ENCODE measurements at places on chromosomes 7 and 10. TPM values are rescaled to one million over a fixed set of nuclear protein-coding genes. Genes with fewer than 3 reads are reported as not detected.

DNA sequence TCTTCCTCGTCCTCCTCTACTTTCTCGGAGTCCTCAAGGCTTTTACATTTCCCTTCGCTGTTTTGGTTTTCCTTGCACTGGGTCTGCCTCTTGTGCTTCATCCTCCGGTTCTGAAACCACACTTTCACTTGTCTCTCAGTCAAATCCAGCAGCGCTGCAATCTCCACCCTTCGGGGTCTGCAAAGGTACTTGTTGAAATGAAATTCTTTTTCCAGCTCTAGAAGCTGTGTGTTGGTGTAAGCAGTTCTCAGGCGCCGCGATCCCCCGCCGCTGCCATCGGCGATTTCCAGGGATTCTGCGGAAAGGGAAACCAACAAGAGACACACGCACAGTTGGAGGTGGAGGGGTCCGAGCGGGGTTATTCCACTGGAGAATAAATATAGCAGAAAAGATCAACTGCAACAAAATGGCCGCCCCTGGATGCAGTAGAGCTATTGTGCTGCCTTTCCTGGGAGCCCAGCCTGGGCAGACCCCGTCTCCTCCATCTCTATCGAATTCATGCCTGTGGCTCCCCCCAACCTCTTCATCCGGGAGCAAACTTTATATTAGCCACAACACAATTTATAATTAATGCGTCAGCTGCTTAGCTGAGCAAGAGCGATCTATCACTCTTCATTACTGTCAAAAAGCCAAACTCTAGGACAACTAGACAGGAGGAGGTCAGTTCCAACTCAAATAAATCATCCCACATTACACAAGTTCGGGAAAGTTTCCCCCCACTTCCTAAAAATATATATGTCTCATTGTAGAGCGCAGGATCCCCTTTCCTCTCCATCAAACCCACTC is 1.1 kb downstream of the HOXA2 start:
- no peaks in the 10 kb centered on the region for H3K4me1 ChIP-seq
- no peak overlapping the region for H3K4me3 ChIP-seq
- peaks cover 23% of the 10 kb centered on the region for H3K27me3 ChIP-seq
- no peak for DNase-seq
- H3K27ac ChIP-seq = peak overlapping the region; percentile 63

DNA sequence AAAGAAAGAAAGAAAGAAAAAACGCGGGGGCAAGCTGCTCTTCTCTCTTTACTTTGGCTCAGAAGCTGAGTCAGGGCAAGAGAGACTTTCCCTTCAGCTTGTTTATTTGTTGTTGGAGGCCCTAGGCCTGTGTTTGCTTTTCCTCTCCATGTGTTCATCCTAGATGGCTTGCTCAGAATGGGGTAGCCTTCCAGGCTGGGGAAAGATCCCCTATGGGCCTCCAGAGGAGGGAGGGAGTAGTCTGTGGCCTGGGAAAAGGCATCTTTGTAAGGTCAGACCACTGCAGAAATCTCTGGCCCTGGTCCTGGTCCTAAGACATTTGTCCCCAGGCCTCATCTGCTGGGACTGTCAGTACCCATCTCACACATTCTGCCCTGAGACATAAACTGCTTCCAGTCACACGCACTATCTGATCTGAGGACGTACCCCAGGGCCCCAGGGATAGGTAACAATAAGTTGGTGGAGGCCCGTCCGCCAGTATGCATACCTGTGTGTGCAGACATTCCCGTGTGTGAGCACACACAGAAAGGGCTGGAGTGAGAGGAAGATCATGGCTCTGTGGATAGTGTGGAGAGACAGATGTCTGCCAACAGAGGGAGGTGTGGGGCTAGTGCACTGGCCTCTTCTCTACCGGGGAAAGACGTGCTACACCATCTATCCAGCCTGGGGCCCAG is 4.9 kb upstream of the SCD start:
- peak overlapping the region; percentile 97 for H3K27ac ChIP-seq
- no peaks in the 10 kb centered on the region for H3K27me3 ChIP-seq
- no peaks in the 10 kb centered on the region for H3K36me3 ChIP-seq
- no peak overlapping the region for H3K4me3 ChIP-seq

DNA sequence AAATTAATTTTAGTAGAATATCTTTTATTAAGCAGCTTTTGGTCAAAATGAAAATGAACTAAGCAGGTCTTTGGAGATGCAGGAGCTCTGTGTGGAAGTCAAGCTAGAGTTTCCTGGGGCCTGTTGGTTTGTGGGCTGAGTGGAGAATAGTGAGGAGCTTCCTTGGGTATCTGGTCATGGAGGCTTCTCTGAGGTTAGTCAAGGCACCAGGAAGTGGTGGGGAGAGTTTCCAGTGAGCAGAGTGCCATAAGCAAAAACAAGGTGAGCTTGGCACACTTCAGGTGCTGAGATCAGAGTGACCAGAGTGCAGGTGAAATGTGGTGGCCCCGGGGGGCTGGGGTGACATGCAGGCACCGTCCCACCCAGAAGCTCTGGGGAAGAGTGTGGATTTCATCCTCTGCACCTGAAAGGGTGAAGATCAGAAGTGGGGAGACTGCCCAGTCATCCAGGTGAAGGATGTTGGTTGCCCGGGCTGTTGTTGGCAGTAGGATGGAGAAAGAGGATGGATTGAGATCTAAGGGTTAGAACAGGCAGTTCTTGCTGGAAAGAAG is 77.4 kb downstream of the WDR37 start:
- H3K27me3 ChIP-seq = no peaks in the 10 kb centered on the region
- H3K4me1 ChIP-seq = no peaks in the 10 kb centered on the region
- no peak overlapping the region for H3K27ac ChIP-seq
- peaks cover 30% of the 10 kb centered on the region for H3K36me3 ChIP-seq
- H3K4me3 ChIP-seq = no peak overlapping the region
- DNase-seq = peak; percentile 19

FKBP9 gene
- 44.8 TPM for total RNA-seq

AMZ1 gene
- total RNA-seq = 1.3 TPM

DNA sequence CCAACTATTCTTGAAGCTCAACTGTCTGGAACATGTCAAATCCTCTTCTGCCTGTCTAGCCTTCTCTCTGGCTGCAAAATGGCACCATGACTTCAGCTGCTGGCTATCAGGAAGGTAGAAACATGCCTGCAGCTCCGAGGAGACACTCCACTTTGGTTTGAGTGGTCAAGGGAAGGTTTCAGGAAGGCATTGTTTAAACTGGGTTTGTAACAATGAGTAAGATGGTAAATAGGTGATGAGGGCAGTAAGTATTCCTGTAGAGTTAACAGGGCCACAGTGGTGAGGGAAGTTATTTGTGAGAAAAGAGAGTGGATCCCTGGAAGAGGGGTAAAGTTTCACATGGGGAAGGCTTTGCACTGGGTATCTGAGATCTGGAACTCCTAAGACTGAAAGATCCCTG is 231.5 kb downstream of the ABCA13 start:
- no peaks in the 10 kb centered on the region for H3K4me1 ChIP-seq
- H3K27me3 ChIP-seq = no peaks in the 10 kb centered on the region
- H3K36me3 ChIP-seq = no peaks in the 10 kb centered on the region
- H3K27ac ChIP-seq = no peak overlapping the region

CADPS2 gene
- 9.5 TPM for total RNA-seq

POLR2J2 gene
- 3.9 TPM for total RNA-seq

DNA sequence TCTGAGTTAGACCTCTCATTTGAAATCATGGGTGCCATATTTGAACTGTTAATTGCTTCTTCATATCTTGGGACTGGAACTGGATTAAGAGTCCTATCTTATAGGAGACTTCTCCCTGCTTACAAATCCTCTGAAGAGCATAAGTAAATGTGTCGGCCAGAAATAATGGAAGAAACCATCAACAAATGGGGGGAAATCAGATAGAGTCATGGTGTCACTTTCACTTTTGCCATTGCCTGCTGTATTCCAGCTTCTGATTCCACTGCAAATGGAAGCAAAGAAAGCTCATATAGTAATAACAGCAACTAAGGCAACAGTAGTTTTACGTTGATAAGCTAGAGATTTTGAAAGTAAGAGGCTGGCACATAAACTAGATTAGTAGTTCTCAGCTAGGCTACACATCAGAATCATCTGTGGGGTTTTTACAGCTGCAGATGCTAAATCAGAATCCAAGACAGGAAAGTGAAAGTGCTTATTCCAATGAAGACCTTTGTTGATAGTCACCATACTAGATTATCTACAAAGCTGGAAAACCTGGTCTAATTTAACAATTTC is 12.3 kb upstream of the CRPPA start:
- DNase-seq = no peak
- no peaks in the 10 kb centered on the region for H3K36me3 ChIP-seq
- no peaks in the 10 kb centered on the region for H3K27me3 ChIP-seq
- no peak overlapping the region for H3K4me3 ChIP-seq
- H3K4me1 ChIP-seq = no peaks in the 10 kb centered on the region

GRCh38 chr10:78139341-78139740 is 105.7 kb downstream of the RPS24 start:
- peaks cover 4% of the 10 kb centered on the region for H3K27me3 ChIP-seq
- H3K4me1 ChIP-seq = no peaks in the 10 kb centered on the region
- no peak overlapping the region for H3K27ac ChIP-seq
- no peak overlapping the region for H3K4me3 ChIP-seq
- H3K36me3 ChIP-seq = no peaks in the 10 kb centered on the region
- peak; percentile 36 for DNase-seq

NPY4R2 gene
- total RNA-seq = not detected

DNA sequence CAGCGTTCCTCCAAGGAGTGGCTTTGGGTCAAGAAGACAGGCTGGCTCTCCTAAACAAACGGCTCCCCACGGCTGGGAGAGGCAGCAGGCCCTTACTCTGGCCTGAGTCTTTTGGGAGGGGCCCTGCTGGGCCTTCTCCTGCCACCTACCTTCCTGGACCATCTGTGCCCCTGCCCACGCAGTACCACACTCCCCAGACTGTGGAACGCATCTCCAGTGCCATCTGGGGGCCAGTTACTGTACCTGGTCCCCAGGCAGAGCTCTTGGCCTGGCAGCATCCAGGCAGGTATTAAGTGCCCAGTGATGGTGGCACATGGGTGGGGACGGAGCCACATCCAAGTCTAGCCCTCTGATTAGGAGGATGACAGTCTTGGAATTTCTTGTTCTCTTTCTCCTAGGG is 14.4 kb downstream of the ALKBH4 start:
- no peak for DNase-seq
- no peak overlapping the region for H3K27ac ChIP-seq
- no peaks in the 10 kb centered on the region for H3K27me3 ChIP-seq
- H3K36me3 ChIP-seq = peaks cover 2% of the 10 kb centered on the region
- H3K4me3 ChIP-seq = no peak overlapping the region

- H3K27ac ChIP-seq = peak overlapping the region; percentile 9
- H3K27me3 ChIP-seq = no peaks in the 10 kb centered on the region
- no peak overlapping the region for H3K4me3 ChIP-seq
- H3K36me3 ChIP-seq = no peaks in the 10 kb centered on the region
These were observed 38.4 kb downstream of the ARID5B start for GRCh38 chr10:61939902-61940301.

DNA sequence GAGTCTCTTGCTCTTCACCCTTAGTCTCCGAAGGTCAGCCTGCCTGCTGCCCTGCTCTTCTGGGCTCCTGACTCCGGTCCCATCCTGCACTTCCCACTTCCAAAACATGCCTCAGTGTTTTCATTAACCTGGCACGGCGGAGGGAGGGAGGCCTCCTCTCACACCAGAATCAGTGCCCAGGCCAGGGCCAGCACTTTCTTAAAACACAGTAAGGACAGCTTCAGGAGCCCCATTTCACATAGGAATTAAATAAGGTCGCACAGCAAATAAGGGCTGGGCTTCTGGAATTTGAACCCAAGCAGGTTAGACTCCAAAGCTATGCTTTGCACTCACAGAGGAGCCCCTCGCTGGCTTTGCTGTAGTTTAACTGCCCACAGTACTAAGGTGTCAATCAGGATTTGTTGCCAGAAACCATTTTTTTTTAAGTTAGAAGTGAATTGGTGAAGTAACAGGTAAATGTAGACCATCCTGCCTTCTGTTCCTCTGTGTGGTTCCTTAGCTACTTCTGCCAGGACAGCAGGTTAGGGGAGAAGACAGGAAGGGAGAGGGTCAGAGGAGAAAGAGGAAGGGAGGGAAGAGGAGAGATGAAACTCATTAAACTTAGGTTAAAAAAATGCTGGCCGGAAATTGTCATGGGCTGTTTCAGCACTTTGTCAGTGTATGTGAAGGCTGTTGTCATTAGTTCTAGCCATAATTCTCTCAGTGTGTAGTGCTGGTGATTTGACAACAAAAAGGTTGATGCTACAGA is 1.1 kb downstream of the RASSF4 start:
- no peaks in the 10 kb centered on the region for H3K36me3 ChIP-seq
- peak overlapping the region; percentile 14 for H3K4me3 ChIP-seq
- H3K27ac ChIP-seq = peak overlapping the region; percentile 15
- H3K27me3 ChIP-seq = no peaks in the 10 kb centered on the region
- H3K4me1 ChIP-seq = peaks cover 41% of the 10 kb centered on the region

THSD7A gene
- total RNA-seq = 2.5 TPM

Data from liver (tissue), 10 donors.